ENCODE measurements at places on chromosomes 7 and 10.

GRCh38 chr10:8485032-8485431, 430.5 kb downstream of the GATA3 start:
- DNase-seq, result peak; percentile 46

- no peak for DNase-seq
Measured at GRCh38 chr10:114631666-114632417, 26.2 kb downstream of the ABLIM1 start.

- peak; percentile 99 for DNase-seq
Measured at GRCh38 chr7:43164757-43165156, 52.3 kb downstream of the HECW1 start.

- no peak for DNase-seq
Measured at GRCh38 chr7:18760631-18761445, 265.3 kb downstream of the HDAC9 start.

- no peak for DNase-seq
Measured at GRCh38 chr7:925601-926000, 28.9 kb downstream of the ADAP1 start.

DNA sequence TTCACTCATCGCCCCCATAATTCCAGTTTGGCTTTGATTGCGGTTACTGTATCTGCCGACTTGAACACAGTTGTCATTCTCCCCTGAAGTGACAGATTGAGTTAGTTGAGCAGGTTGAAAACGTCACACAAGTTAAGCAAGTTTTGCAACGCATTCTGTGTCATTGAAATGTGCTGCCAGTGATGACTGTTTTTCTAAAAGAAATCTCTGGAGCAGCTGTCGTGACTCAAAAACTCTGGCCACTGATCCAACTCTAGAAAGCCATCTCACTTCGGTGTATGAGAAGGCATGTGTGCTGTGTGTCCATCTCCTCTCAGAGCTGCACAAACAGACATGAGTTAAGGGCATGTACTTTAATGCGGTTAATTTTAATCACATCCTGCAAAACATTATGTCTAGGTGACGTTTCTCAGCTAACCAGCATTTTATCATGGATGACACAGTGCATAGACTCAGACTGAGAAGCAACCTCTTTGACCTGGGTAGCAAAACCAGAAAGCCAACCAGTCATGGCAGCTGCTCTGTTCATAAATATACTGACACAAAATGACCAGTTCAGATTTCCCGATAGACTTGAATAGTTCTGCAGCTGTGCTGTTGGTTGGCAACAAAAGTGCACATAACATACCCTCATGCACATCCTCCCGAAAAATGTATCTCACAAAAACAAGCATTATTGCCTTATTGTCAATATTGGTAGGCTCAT, 69.3 kb downstream of the CSTF2T start:
- DNase-seq, result no peak

- no peak for DNase-seq
Measured at GRCh38 chr7:105765846-105766245, 110.6 kb downstream of the ATXN7L1 start.

DNA sequence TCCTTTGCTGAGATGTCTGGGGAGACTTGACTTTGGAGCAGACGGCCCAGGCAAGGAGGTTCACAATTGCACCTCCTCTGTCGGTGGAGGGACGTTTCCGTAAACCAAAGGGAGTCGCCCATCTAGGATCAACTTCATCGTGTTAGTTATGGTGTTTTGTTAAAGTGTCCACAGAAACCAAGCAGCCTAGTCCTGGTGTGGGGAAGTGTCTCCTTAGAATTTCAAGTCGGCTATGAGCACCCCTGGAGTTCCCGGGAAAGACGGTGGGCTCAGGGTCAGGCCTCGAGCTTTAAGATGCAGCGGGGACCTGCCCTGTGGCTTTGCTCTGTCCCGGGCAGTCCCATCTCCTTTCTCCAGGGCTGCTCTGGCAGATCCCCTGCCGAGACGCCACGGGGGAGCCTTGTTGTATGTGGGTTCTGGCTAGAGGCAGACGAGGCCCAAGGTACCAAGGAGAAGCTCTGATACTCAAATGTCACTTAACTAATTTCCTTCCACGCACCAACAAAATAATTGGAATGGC, 319.2 kb downstream of the ADARB2 start:
- DNase-seq, result no peak

GRCh38 chr10:18399158-18399557, 252.2 kb downstream of the NSUN6 start:
- DNase-seq, result no peak

DNA sequence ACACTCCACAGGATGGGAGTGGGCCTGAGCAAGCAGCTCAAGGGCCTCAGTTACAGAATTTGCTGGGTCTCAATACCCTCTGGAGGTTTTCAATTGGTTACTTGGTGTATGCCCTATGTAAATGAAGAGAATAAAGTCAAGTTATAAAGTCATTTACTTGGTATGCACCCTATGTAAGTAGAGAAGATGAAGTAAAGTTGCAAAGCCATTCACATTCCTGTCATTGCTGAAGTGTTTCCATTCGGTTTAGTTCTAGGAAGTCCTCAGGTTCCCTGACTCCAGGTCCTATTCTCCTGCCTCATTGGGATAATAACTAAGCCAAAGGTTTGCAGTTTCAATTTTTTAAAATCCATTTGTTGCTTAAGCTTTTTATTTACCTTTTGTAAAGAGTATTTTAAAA, 272.6 kb upstream of the NPSR1 start:
- DNase-seq, result peak; percentile 8

- DNase-seq, result no peak
Measured at GRCh38 chr10:810351-810846, 120.9 kb upstream of the DIP2C start.

GRCh38 chr7:86975449-86975848, 84.0 kb downstream of the ELAPOR2 start:
- no peak for DNase-seq

- DNase-seq, result no peak
Measured at GRCh38 chr10:130026670-130027456, 62.8 kb upstream of the EBF3 start.

DNA sequence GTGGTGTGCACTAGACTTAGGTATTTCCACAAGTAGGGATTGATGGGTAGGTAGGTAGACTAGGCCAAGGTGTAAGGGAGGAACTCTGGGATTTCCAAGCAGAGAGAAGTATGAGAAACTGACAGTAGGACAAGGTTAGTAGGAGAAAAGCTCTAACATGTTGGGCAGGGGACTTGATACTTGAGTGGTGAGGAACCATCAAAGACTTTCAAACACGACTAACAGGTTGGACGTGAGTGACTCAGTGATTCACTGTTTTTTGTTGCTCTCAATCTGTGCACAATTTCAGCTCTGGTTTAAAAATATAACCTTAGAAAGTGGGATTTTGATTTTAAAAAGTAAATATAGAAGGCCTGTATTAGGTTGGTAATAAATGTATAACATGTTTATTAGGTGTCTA, 44.4 kb downstream of the KLHDC10 start:
- DNase-seq, result peak; percentile 81

- no peak for DNase-seq
Measured at GRCh38 chr7:23474829-23475575, 4.7 kb upstream of the IGF2BP3 start.

DNA sequence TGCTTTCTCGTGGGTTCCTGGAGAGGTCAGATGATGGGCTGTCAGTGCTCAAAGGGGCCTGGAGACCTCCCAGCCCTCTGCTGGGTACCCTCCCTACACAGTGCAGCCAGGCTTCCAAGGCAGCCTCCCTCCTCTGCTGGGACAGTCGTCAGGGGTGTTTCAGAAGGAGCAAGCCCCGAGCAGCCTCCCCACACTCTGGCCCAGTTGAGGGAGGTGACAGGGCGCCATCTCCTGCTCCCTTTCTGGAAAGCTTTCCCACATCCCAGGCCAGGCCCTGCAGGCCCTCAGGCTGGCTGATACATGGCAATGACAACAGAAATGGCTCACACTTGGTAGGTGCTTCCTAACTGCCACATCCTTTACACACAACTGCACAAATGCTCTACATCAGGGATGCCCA, 32.1 kb downstream of the KCNMA1 start:
- no peak for DNase-seq

GRCh38 chr7:32952876-32953275, 4.4 kb upstream of the FKBP9 start:
- DNase-seq, result no peak

- peak; percentile 95 for DNase-seq
Measured at GRCh38 chr7:17234398-17235031, 63.9 kb upstream of the AHR start.

Measured in bronchial epithelial cell (primary cell).